ENCODE measurements at places on chromosomes 6 and 20. TPM values are rescaled to one million over a fixed set of nuclear protein-coding genes. Genes with fewer than 3 reads are reported as not detected.

GRCh38 chr6:6193221-6193745, 127.2 kb downstream of the F13A1 start:
- DNase-seq: no peak

- DNase-seq: no peak
Measured at GRCh38 chr6:82178759-82179112, 68.8 kb downstream of the IBTK start.

DNA sequence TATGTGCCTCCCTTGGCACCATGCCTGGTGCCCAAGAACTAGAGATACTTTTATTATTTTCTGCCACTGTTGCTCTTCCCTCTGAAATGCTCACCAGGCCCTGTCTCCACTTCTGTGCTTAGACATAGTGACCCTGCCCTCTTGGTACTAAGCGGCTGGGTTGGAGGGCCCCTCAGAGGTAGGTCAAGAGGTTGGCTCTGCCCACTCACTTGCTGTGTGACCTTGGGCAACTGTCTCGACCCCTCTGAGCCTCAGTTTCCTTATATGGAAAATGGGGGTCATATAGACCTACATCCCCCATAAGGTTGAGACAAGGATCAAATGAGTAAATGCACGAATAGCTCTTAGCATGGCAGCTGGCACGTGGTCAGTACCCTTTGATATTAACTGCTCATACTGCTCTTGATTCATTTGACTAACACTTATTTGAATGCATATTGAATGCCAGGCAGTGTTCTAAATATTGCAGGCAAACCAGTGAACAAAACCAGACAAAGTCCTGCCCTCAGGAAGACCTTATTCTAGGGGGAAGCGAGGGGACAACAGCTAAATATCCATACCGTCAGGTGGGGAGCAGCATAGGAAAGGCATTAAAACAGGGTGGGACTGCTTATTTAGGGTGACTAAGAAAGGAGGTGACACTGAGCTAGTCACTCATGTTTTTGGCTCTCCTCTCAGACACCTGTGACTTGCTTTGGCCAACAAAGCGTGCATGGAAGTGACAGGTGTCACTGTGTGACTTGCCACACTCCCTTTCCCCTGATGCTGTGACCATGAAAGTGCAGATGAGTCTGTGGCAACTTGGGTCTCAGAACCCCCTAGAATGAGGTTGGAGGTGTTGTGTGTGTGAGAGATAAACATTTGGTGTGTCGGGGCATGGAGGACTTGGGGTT, 14.3 kb upstream of the SPO11 start:
- DNase-seq: no peak

GRCh38 chr20:3603108-3603507, 60.1 kb downstream of the GFRA4 start:
- no peak for DNase-seq

GRCh38 chr20:2652724-2653555, 508 bp downstream of the NOP56 start:
- DNase-seq: no peak

DNA sequence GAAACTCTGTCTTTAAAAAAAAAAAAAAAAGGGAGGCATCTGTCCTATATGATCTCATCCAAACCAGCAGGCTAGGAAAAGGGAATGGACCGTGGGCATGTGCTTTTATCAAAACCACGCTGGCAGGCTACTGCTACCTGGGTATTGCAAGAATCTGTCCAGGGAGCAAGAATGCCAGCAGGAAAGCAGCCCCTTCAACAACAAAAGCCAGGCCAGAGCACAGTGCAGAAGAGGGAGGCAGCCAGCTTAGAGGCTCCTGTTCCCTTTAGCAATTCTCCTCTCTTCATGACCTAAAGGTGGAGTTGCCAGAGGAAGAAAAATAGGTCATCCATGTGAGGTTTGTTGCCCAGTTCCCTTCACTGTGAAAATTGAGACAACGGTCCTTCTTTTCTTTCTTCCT, 18.2 kb downstream of the TBC1D20 start:
- DNase-seq: no peak

DNA sequence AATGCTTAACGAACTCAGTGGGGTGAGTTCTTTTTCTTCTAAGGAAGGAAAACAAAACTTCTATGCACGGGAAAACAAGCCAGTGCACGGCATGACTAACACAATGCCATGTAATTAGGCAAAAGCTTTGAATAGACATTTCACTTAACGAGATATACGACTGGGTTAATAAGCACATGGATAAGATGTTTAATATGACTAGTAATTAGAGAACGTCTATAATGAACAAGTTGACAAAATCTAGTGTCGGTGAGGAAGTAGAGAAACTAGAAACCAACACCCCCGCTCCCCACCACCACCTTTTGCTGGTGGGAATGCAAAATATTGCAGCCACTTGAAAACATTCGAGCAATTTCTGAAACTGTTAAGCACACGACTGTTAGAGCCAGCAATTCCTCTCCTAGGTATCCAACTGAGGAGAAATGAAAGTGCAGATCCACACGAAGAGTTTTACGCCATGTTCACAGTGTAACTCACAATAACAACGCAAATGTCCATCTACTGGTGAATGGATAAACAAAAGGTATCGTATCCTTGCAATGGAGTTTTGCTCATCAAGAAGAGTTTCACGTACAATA, 644.9 kb upstream of the AGPAT4 start:
- DNase-seq: no peak

GRCh38 chr20:13425381-13426135, 204.5 kb downstream of the ISM1 start:
- DNase-seq: peak; percentile 20

Gene FHL5
- polyA plus RNA-seq: 1.7 TPM

Gene VNN1
- 0.28 TPM for polyA plus RNA-seq

Gene RBPJL
- not detected for polyA plus RNA-seq

Gene KHDC1L
- 0.54 TPM for polyA plus RNA-seq

Gene GHRH
- not detected for polyA plus RNA-seq

Gene MDFI
- 41.3 TPM for polyA plus RNA-seq

All from forelimb muscle (tissue), 1 donor.